ENCODE measurements at places on chromosomes 6 and 20.

GRCh38 chr6:47292027-47292426 lies 17.7 kb downstream of the TNFRSF21 start:
- DNase-seq: no peak

DNA sequence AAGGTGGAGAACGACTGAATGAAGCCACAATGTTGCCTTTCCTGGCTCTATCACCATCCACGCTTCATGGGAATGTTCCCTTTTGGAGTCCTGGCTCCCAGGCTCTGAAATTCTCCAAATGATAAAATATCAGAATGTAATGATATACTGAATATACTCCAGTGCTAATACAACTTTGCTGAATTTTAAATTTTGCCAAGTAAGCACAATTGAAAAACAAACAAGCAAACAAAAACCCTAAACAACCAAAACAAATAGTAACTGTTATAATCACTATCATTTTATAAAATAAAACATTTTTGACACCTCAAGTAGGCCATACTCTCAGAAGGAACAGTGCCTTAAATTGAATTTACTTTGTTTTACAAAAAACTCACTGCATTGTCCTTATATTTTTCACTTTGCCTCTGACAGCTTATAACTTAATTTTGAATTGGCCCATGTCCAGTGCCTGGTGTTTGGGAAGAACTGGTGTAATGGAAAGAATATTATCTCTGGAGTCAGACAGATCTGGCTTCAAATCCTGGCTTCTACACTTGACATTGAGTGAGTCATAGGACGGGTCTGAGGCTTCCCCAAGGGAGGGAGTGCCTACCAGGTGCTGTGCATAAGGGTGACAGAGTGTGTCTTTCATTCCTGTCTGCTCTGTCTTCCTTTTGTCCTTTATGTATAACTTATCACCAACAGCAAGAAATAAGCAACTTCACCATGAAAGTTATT lies 698.3 kb downstream of the EPM2A start:
- DNase-seq: peak; percentile 43

DNA sequence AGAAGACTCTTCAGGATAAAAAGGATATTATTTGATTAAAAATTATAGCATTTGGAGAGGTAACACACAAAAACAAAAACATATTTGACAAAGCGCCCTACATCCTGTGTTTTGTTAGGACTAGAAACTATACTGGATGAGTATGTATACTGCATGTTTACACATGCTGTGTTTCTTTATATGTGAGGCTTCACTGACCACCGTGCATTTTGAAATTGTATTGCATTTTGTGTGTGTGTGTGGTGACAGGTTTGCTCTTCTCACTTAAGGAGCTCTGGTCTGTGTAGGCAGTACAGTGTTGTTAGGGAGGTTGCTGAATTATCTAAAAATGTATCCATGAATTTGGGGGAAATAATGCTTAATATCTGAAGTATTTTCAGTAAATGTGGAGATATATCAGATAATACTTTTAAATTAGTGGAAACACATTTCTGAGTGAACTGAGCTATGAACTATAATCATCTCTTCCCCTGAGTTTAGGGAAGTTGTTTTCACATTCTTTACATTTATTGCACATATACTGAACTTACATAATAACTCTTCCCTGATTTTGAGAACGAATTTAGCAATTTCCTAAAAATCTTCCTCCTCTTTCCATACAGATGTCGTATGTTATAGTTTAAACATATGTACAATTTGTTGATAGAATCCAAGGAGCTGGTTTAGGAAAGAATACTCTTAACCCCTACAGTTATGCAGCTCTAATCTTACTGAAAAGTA lies 43.3 kb downstream of the TMEM170B start:
- no peak for DNase-seq

- peak; percentile 45 for DNase-seq
Observed at GRCh38 chr6:147201885-147202515, 2.2 kb upstream of the STXBP5 start.

DNA sequence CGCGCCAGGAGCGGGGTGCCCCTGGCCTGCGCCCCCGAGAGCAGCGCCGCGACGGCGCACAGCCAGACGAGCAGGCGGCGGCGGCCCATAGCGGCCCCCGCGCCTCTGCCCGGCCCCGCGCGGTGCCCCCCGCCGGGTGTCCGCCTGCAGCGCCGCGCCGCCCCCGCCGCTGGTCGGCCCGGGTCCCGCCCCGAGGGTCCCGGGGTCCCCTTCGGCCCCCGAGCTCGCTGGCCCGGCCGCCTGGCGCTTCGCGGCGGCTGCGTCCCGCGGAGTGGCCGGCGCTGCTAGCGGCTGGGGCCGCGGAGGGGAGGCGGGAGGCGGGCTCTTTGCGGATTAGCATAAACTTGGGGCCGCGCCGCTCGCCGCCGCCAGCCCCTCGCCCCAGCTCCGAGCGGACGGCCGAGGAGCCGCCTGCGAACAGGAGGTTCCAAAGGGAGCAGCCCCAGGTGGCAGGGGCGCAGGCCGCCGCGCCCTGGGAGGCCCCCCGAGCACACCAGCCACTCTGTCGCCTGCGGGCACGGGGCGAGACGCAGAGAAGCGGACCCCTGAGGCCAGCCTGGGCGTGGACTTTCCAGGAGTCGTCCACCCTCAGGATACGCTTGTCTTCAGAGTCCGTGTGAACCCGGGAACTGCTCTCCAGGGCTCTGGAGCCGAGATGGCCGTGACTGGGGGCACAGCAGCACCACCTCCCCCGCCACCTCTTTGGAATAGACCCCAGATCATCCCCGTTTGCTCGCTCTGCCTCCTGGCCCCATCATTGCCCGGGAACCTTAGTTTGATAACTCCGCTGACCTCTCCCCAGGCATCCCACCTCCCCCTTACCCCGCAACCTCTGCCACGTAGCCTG lies at the start of gene EMILIN3:
EMILIN3 (minus strand) TSS at position 273 of the 847 bp plus-strand sequence; CDS start at position 89, 184 bp downstream.
- DNase-seq: no peak

DNA sequence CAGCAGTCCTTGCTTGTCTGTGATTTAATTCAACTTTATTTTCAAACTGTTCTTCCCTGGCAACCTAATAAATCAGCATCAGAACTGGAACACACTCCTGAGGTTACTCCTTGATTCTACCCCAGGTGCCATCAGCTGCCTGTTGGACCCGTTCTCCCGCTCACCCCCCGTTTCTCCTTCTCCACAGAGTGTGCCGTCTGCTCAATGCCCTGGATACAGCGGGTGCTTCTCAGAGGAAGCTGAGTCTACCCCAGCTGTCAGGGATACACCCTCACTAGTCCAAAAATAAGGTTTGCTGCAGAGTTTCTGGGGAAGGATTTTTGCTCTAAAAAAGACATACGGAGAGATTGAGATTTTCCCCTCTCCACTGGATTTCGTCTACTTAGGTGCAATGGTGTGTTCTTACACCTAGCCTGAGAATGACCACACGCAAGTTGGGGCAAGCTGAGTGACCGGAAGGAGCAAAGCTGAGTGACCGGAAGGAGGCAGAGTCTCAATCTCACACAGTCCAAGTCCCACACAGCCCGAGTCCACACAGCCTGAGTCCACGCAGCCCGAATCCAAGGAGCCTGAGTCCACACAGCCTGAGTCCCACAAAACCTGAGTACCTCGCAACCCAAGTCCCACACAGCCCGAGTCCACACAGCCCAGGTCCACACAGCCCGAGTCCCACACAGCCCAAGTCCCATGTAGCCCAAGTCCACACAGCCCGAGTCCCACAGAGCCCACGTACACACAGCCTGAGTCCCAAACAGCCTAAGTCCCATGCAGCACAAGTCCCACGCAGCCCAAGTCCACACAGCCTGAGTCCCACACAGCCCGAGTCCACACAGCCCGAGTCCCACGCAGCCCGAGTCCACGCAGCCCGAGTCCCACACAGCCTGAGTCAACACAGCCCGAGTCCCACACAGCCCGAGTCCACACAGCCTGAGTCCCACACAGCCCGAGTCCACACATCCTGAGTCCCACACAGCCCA lies 58.6 kb upstream of the DACT2 start:
- DNase-seq: no peak

- peak; percentile 88 for DNase-seq
Observed at GRCh38 chr6:150891888-150892485, 26.5 kb downstream of the MTHFD1L start.

- no peak for DNase-seq
Observed at GRCh38 chr6:166293731-166294584, 14.2 kb downstream of the PRR18 start.

DNA sequence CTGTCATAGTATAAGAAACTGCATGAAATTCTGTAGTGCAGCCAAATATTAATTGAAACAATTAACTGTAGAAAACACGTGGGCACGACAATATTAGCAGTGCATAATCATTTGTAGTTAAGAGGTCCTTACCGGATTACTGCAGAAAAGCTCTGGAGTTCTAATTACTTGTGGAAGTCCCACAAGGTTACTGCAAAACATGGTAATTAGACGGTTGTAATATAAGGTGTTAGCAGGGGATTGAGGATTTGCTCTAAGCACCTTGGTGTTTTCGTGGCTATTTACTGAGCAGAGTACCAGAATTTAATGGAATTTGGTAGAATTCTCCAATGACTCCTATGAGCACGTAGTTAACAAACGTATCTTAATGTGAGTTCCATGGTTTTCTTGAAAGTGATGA lies 473.6 kb upstream of the AGPAT4 start:
- DNase-seq: no peak

GRCh38 chr20:57959589-57959988 lies 249.8 kb upstream of the PMEPA1 start:
- DNase-seq: no peak

DNA sequence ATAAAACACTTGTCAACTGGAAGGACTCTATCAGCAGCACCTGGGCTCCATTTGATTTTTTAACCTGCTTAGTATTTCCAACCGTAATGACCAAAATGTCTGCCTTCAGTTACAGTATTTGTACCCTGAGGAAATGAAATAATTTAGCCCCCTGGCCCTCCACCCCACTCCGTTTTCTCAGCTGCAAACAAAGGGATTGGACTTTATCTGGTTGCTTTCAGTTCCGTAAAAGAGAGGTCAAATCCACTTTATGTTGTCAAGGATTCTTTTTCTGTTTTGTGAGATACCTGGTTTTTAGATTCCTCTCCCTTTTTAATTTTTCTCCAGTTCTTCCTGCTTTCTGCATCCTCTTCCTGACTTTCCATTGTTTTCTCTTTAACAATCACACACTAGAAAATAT lies 64.4 kb upstream of the BMP2 start:
- DNase-seq: no peak

- peak; percentile 24 for DNase-seq
Observed at GRCh38 chr6:147528511-147529145, 20.1 kb downstream of the SAMD5 start.

DNA sequence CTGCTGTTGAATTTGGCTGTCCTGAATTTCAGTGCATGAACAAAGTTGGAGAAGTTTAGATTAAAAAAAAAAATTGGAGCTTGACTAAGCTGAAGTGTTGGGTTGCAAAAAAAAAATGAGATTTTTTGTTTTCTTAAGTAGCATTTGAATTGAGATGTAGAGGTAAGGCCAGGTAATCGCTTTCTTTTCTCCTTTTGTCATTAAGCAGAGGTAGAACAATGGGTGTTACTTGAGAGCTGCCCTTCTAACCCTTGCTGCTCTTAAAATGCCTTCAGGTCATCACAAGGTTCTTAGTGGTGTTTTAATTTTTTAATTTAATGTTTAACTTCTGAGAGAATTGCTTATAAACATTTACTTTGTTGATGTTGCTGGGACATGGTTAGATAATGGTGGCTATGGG lies 84.1 kb upstream of the PRDM1 start:
- DNase-seq: no peak

- no peak for DNase-seq
Observed at GRCh38 chr20:55515832-55516231, 489.5 kb downstream of the CBLN4 start.

DNA sequence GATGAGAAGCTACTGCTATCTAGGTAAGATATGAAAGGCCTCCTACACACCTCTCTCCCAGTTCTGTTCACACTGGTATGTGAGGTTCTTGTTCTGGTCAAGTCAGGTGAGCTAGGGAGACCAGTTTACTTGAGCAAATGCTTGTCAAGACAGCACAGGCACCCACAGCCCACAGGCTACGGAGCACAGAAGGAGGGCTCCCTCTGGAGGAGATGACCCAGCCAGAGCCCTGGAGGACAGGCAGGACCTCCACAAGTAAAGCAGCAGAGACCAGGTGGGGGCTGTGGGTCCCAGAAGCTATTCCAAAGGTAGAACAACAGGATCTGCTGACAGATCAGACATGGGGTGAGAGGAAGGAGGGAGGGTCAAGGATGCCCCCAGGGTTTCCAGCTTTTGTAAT lies 13.2 kb downstream of the MMP24OS start:
- no peak for DNase-seq

GRCh38 chr6:103983011-103983410 lies 876.7 kb downstream of the HACE1 start:
- no peak for DNase-seq

- DNase-seq: no peak
Observed at GRCh38 chr6:20147469-20147868, 64.8 kb downstream of the MBOAT1 start.

- DNase-seq: peak; percentile 28
Observed at GRCh38 chr20:52060794-52061714, 130.5 kb downstream of the ZFP64 start.

DNA sequence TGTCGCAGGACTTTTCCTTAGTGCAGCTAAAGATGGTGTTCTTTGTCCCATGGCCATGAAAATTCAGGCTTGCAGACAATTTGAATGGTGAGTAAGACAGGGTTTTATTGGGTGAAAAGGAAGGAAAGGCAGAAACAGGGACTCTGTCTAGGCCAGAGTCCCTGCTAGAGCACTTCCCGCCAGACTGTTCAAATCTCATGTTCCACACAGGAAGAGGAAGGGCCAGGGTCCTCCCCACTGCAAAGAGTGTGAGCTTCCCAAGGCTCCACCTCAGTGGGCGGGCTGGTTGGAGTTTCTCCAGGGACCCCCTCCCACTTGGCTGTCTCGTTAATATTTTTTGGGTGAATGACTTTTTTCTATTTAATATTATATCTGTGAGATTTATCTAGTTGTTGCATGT lies 29.0 kb downstream of the COL19A1 start:
- no peak for DNase-seq

DNA sequence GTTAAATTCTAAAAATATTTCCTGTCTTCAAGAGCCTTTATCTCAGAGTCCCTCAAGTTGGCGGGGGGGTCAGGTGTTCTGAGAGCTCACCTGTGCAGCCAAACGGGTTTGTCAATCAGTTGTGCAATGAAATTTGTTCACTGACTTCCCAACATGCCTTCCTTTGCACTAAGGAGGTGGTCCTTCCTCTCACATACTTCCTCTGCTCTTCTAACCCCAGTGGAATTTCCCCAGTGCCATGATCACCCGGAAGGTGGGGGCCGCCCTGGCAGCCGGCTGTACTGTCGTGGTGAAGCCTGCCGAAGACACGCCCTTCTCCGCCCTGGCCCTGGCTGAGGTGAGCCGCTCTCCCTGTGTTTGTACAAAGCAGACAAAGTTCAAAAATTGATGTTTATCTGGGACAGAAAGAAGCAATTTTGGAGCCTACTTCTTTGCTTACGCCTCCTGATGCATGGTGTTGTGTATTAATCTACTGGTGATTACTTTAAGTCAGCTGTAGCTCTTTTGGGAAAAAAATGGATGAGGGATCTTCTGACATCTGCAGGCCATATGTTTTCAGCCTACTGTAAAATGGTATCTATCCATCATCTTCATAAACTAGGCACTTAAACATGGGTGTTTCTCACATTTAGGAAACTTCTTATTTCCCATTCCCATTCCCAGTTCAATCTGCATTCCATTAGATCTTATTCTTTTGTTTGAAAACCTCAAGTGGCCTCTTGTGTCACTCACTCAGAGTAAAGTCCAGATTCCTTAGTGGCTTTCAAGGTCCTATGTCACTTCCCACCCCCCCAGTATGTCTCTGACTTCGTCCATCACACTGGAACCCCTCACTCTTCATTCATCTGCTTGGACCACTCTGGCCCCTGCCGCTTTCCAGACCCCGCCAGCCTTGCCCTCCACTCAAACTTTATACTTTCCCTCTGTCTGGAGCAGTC lies 10.1 kb downstream of the ALDH5A1 start:
- peak; percentile 9 for DNase-seq

GRCh38 chr6:37481711-37482605 lies 17.7 kb downstream of the CCDC167 start:
- DNase-seq: no peak
